Vagina (tissue), 2 donors: ENCODE measurements at places on chromosomes 6 and 20.

- no peak for DNase-seq
Observed at GRCh38 chr6:150877928-150878327, 12.4 kb downstream of the MTHFD1L start.

- DNase-seq: no peak
Observed at GRCh38 chr6:139568956-139569538, 194.6 kb upstream of the CITED2 start.

GRCh38 chr6:4074478-4075235 lies 4.3 kb downstream of the FAM217A start:
- no peak for DNase-seq

DNA sequence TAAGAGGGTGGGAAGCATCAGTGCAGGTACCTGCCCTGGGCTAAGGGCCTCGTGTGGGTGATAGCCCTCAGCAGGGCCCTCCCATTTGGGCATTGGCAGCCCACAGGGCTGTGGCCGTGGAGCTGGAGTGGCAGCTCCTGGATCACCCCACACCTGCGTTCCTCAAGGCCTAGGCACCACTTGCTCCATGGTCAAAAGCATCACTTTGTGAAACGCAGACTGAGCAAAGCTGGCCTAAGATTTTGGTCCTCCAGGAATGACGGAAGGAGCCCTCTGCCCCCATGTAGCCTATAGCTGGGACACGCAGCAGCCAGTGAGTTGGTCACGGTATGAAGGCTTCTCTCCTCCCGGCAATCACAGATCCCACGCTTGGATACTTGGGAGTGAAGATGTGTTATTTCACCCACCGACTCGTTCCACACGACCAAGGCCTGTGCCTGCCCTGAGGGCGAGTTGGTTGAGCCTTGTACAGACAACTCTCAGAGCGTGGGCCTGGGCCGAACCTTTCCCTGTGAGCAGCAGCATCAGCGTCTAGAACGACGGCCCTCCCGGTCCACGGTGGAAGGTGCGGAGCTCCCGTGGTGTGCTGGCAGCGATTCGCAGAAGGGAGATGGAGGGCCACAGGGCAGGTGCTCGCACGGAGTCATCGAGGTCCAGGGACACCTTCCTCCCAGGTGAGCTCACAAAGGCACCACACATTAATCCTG lies 39.7 kb downstream of the THBS2 start:
- peak; percentile 95 for DNase-seq

GRCh38 chr6:157056275-157056674 lies 267.0 kb downstream of the TMEM242 start:
- DNase-seq: no peak

DNA sequence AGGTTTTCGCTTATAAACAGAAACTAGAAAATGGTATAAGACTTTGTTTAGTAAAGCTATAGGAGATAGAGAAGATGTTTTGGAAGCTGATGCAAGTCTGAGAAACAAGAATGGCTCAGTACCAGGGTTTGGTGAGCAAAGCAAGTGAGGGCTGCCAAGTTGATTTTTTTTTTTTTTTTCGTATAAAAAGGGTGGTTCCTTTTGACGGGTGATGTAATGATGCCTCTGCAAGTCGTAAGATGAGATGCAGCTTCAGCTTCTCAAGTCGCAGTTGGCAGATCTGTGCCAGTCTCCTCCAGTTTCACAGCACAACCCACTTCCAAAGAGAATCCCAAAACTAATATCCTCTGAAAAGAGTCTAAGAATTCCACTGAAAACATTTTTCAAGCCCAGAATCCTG lies 252.8 kb upstream of the CDH4 start:
- DNase-seq: no peak

DNA sequence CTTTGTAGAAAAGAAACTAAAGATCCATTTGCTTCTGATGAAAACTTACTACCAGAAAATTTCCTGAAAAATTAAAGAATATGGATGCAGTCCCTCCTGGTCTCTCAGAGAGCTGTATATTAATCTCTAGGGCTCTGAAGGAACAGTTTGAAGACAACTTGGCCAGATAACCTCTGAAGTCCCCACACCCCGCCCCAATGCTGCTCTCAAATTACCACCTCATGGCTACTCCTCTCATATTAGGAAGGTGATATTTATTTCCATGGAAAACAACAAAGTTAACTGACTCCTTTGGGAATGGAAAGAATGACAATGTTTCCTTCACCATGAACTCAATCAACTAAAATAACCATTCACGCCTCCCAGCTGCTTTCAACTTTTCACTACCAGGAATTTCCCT lies 408.4 kb upstream of the FLRT3 start:
- no peak for DNase-seq

DNA sequence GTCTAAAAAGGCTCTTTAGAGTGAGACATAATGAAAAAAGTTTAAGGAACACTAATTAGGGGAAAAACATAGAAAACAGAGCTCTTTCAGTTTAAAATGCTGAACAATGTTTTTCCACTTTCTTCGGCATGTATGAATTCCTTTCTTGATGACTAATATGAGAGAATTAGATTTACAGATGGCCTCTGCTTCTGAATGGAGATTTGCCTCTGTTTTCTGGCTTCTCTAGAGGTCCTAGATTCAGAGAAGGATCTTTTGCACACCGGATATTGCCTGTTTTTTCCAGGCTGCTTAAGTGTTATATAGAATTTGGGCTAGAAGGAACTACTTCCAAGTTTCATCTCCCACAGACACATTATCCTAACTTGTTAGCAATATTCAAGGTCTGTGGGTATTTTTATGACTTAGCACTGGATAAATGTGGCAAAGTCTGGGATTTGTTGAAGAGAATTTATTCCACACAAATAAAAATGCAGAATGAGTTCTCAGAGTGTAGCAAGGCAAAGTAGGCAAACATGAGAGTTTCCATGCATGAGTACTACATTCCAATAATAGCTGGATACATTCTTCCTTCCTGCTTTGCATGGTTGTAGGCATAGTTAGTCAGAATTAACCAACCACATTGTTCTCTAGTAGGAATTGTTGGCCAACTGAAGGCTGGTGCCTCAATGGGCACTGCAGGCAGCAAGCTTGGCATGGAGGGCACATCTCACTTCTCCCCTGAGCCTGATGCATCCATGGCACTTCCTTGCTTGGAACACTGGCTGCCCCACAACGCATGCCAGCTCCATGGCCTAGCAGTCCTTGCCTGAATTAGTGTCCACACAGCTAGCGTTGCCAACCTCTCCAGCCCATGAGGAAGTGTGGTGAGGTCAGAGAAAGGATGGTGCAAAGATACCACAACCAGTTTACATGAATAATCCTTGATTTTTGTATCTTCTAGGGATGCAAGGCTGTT lies 224.2 kb downstream of the CLIC5 start:
- no peak for DNase-seq

DNA sequence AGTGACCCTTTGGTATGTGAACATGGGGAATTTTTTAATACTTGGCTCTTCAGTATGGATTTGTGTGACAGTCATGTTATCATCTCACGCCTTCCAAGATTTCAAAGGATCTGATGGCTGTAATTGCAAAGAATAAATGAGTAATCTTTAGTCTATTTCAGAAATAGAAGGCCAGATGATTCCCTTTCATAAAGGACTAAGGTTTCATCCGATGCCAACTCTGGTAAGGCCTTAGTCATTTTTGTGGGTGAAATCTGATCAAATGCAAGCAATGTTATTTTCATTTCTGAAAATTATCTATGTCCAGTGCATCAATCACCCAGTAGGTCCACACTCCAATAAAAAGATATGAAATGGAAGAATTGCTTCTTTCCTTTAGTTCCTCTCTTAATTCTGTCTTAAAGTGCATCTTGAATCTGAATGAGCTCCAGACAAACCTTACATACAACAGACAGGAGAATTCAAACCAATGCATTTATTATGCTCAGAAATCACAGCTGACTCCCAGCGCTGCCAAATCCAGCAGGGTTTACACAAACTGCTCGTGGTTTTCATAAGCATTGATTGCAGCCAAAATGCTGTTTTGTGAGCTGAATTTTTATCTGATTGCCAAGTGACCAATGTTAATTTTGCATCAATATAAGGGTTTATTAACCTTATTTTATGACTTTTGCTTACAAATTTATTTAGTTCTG lies 565.2 kb upstream of the MARCKS start:
- no peak for DNase-seq

DNA sequence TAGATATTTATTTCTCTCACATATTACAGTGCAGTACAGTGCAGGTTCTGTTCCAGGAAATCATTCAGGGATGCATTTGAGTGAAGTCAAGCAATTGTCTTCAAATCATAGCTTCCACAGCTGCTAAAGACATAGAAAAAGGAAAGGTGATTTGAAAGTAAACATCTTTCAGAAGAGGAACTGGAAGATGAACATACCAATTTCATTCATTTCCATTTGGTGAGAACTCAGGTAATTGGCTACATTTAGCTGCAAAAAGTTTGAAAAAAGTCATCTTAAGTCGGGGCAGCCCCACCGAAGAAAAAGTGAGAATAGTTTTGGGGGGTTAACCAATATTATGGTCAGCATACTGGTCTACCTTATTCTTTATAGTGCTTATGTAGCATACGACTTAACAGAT lies 61.4 kb upstream of the IL20RA start:
- DNase-seq: no peak

DNA sequence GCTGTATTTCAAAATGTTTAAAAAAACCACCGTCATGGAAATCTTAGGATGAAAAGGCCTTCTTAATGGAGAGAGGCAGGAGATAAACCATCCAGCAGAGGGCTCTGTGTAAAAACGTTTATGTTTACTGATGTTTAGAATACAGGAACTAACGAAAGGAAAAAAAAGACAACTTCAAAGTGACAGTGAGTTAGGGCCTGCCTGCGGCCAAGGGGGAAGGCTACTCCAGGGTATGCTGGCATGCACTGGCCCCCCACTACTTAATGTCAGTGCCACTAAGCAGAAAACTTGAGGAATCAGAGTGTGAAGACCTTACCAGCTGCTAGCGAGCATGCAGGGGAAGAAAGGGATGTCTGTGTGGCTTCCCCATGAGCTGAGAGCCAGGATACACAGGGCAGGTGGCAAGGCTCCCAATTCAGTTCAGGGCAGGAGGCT lies 47.7 kb downstream of the AKAP7 start:
- no peak for DNase-seq

DNA sequence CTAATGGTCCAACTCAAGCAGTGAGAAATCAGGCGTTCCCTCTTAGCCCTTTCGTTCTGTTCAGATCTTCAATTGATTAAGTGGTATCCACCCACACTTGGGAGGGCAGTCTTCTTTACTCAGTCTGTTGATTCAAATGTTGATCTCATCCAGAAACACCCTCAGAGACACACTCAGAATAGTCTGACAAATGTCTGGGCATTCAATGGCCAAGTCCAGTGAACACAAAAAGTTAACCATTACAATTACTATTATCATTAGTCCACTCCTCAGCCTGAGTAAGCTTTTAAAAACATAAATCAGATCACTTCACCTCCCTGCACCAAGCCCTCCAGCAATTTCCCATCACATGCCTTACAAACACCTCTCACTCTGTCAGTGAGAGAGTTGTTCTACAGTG lies 423.2 kb downstream of the RFPL4B start:
- DNase-seq: no peak

- DNase-seq: no peak
Observed at GRCh38 chr6:5439749-5440148, 178.4 kb downstream of the FARS2 start.

DNA sequence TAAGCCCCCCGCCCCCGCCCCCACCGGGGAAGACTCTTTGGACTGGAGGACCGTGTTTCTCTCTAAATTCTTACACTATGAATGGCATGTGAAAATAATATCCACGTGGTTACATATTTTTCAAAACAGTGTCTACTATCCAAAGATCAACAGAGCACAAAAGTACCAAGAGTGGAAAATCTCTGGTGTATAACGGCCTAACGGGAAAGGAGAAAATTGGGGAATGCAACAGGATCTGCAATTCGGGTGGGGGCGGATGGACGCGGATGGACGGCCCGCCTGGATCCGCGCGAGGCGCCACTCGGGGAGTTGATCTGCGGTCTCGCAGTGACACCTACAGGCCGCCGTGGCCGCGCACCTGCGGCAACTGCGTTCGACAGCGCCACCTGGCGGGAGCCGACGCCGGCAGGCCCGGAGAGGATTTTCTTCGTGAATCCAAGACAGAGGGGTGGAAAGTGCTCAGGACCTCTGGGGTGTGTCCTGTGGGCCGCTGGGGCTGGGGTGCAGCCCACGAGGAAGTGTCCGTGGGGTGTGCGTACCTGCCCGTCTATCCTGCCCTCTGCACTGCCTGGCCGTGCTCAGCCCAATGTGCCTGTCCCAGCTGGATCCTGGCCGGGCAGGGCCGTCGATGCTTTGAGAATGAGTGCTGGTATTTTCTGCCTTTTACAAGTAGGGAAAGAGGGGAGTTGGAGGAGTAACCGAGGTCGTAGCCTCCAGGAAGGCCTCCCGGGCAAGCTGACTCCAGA lies 18.6 kb downstream of the ANKRD60 start:
- DNase-seq: no peak

DNA sequence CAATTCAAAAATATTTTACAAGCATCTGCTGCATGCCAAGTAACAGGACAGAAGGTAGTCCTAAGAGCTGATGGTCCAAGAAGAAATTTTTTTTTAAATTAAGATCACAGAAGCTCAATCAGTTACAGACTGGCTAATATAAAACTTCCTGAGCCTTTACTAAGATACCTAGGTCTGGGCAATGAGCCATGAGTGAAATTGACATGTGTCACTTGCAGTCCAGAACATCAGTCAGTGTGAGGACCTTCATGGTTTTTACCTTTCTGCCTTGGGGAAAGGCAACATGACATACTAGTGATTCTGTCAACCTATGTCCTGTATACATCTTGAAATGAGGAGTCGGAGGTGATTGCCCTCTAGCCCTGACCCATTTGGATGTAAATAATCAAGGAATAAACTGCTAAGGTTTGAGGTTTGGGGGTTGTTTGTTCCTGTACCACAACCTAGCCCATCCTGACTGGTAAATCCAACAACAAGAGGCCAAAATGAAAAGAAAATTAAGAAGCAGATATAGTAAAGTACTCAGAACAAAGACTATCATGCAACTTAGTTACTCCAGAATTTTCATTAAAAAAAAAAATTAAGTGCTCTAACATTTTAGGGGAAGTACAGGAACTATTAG lies 70.0 kb downstream of the CNKSR3 start:
- no peak for DNase-seq

GRCh38 chr20:4855555-4855954 lies 133.8 kb downstream of the PRND start:
- DNase-seq: no peak

- no peak for DNase-seq
Observed at GRCh38 chr6:25732468-25733198, 21.9 kb upstream of the SLC17A4 start.

DNA sequence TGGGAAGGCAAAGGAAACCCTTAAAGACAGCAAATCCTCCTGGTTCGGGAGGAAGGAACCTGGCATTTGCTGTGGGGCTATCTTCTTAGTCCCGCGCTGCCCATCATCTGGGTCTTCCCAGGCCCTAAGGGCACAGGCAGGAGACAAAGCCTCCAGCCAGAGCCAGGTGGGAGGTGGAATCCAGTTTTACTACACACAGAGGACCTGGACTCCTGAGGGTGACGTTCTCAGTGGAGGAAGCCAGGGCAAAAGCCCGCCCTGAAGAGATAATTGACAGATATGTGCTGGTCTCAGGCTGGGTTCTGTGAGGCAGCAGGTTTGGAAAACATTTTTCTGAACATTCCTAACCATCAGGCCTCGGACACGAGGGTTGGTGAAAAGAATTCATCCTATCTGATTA lies 88.4 kb upstream of the AGPAT4 start:
- no peak for DNase-seq
